ENCODE measurements at places on chromosomes 6 and 20. TPM values are rescaled to one million over a fixed set of nuclear protein-coding genes. Genes with fewer than 3 reads are reported as not detected.

Gene SIGLEC1
- total RNA-seq, result not detected

GRCh38 chr20:45174434-45175364 is at the start of gene PI3:
PI3 (plus strand) TSS chr20:45174902; CDS start chr20:45174923, 21 bp downstream.
- peak; percentile 76 for DNase-seq

DNA sequence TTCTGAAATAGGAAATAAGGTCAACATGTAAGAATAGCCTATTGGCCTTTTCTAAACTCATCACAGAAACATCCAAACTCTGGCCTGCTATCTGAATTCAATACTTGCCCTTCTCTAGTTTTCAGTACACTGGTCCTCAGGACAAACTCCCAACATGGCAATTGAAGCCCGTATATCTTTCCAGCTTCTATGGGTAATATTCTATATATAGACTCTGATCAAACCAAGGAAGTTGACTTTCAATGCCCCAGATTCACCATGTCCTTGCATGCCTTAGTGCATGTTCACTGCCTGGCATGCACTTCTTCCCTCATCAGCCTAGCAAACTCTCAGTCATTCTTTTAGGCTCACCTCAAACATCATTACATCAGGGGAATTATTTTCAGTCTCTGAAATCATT is 73.2 kb downstream of the RSPO3 start:
- no peak for DNase-seq

- no peak for DNase-seq
These were observed 369.3 kb downstream of the GRIK2 start for GRCh38 chr6:101762851-101763250.

Gene CALHM5
- total RNA-seq, result 7.7 TPM

GRCh38 chr6:313917-314316 is 21.6 kb downstream of the DUSP22 start:
- DNase-seq, result no peak

Gene MCHR2
- not detected for total RNA-seq

GRCh38 chr6:98107801-98108200 is 726.6 kb upstream of the POU3F2 start:
- DNase-seq, result no peak

DNA sequence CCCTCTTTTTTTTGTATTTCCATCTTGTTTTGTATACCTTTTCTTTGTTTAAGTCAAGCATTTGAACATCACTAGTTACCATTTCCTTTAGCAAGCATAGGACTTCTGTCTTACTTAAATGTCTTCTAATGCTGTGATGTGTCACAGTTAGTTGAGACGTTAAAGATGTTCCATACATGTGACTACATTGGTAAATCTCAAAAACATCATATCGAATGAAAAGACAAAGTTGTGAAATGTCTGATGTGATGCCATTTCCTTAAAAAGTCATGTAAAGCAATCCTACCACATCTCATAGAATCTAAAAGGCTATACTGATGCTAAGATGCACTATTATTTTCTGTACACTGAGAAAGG is 26.8 kb downstream of the SLC16A10 start:
- peak; percentile 4 for DNase-seq

Gene RBPJL
- not detected for total RNA-seq

GRCh38 chr6:145015739-145016558 is 719.4 kb downstream of the EPM2A start:
- DNase-seq, result peak; percentile 76
